Stimulated activated CD4-positive, alpha-beta T cell treated with anti-CD3 and anti-CD28 coated beads, Interleukin-15, amount 100 ng/mL, for 48 hours (primary cell): ENCODE measurements at places on chromosomes 16 and 17.

DNA sequence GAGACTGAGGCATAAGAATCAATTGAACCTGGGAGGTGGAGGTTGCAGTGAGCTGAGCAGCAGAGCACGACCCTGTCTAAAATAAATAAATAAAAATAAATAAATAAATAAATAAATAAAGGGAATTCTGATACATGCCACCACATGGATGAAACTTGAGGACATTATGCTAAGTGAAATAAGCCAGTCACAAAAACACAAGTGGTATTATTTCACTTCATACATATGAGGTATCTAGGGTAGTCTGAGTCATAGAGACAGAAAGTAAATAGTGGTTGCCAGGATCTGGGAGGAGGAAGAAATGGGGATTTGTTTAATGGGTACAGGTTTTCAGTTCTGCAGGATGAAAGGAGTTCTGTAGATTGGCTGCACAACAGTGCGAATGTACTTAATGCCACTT is 16.3 kb downstream of the PIPOX start:
- DNase-seq = no peak

DNA sequence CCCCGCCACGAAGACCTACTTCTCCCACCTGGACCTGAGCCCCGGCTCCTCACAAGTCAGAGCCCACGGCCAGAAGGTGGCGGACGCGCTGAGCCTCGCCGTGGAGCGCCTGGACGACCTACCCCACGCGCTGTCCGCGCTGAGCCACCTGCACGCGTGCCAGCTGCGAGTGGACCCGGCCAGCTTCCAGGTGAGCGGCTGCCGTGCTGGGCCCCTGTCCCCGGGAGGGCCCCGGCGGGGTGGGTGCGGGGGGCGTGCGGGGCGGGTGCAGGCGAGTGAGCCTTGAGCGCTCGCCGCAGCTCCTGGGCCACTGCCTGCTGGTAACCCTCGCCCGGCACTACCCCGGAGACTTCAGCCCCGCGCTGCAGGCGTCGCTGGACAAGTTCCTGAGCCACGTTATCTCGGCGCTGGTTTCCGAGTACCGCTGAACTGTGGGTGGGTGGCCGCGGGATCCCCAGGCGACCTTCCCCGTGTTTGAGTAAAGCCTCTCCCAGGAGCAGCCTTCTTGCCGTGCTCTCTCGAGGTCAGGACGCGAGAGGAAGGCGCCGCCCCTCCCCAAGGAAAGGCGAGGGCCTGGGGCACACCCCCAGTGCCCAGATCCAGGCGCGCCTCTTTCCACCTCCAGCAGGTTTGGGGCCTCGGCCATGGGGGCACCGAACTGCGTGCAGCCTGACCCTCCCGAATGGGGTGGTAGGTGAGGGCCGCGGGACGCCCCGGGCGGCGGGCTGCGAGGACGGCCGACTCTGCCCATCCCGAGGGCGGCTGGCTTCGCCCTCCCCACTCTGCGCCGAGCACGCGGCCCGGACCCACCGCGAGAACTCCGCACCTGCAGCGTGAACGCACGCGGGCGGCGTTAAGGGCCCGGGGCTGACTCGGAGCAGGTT is 664 bp downstream of the HBQ1 start:
- peak; percentile 80 for DNase-seq

- DNase-seq = no peak
These were observed at the start of gene MMP2 for GRCh38 chr16:55478827-55479429. MMP2 (plus strand) TSS chr16:55479198; CDS start chr16:55479480, 282 bp downstream.

DNA sequence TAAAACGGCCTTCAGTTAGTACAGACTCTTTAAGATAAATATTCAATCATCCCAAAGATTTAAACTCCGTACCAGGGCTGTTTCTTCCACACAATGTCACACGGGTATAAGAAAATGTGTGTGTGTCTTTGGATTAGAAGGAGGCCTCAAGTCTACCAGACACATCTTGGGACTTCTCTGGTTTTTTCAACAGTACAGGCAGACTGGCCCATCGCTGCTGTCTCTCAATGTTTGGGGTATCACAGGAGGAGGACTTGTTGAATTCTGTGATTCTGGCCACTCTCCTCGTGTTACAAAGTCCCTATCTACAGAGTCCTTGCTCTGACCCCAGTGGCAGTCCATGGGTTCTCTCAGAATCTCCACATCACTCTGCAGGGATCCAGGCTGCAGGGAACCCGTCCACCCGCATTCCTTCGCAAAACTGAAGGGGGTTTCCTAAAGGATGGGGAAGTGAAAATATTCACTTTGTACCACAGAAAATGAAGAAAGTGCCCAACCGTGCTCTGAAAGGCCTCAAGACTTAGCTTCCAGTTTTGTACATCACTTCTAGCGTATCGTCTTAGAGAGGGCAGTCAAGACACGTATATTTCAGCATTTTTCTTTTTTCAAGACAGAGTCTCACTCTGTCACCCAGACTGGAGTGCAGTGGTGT is 373.2 kb downstream of the NPIPA8 start:
- no peak for DNase-seq

DNA sequence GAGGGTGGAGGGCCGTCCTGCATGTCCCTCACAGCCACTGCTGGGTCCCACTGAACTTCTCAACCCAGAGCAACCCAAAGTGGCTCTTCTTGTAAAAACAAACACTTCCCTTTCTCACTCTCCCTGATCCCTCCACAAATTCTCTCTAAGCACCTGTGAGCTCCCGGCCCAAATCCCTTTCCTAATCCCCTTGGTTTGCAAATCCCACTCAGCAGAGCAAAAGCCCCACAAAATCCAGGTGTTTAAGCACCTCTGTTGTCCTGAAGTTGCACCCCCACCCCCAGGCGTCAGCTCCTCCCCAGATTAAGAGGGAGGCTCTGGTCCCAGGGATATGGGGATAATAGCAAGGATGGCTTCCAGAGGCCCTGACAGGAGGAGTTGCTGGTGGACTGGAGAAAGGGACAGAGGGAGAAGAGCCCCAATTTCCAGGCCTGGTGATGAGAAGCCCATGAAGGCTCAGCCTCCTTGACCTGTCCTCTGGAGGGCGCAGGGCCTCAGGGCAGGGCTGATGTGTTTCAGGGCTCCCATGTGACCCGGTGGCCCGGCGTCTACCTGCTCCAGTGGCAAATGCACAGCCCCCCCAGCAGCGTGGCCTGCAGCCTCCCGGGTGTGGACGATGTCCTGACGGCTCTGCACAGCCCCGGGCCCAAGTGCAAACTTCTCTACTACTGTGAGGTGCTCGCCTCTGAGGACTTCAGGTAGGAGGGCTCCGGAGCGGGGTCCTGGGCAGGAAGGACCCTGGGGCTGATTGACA is 23.0 kb downstream of the NAGPA start:
- no peak for DNase-seq

- no peak for DNase-seq
These were observed 123.5 kb downstream of the RGS9 start for GRCh38 chr17:65260626-65261025.

DNA sequence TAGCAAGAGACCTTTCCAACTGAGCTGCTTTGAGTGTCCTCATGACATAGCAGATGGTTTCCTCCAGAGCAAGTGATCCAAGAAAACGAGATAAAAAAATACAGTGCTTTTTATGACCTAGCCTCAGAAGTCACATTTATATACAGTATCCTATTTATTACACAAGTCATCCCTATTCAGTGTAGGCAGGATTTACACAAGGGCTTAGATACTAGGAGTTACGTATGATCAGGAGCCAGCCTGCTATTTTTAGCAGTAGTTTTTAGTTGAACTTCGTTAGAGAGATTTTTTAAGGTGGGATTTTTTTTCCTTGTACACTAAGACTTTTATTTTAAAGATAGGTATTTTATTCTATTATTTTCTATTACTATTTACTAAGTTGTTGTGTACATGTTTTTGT is 58.4 kb downstream of the PHKB start:
- DNase-seq = no peak

GRCh38 chr17:76660656-76661042 is 17.1 kb upstream of the ST6GALNAC1 start:
- DNase-seq = no peak

- no peak for DNase-seq
These were observed 75.2 kb downstream of the N4BP1 start for GRCh38 chr16:48534601-48535340.

DNA sequence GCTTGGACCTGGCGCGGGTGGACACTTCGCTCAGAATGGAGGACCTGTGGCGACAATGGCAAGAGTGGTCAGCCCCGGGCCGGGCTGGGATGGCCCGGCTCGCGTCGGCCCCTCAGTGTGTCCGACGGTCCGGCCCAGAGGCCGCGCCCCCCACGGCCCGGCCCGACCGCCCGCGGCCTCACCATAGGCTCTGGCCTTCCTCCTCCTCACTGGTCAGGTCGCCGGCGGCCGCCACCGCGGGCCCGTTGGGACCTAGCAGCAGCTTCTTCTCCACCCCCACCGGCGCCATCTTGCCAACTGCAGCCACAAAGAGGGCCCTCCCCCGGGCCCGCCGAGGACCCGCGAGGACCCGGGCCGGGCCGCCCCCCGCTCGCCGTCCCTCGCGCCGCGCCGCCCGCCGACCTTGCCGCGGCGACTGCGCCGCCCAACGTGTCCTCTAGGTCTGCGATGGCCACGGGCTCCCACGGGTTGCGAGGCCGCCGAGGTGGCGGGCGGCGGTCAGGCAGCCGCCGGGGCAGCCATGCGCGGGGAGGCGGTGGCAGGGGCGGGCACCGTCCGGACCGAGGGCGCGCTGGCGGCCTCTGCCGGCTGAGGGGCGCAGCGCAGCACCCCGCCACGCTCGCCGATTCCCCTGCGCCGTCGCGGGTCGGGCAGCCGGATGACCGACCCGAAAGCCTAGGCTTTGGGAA is at the start of gene DYNC1LI2:
Gene DYNC1LI2 (minus strand): TSS at position 307 of the 689 bp plus-strand sequence. CDS start 18 bp downstream, at position 289.
- peak; percentile 67 for DNase-seq

- no peak for DNase-seq
These were observed 584 bp downstream of the TCAP start for GRCh38 chr17:39665642-39666224.

GRCh38 chr16:66842765-66843164 is 1.4 kb upstream of the CA7 start:
- DNase-seq = no peak

- no peak for DNase-seq
These were observed 539 bp upstream of the KRTAP4-8 start for GRCh38 chr17:41098481-41098880.

- no peak for DNase-seq
These were observed 499.8 kb downstream of the KCNJ2 start for GRCh38 chr17:70668938-70669778.

DNA sequence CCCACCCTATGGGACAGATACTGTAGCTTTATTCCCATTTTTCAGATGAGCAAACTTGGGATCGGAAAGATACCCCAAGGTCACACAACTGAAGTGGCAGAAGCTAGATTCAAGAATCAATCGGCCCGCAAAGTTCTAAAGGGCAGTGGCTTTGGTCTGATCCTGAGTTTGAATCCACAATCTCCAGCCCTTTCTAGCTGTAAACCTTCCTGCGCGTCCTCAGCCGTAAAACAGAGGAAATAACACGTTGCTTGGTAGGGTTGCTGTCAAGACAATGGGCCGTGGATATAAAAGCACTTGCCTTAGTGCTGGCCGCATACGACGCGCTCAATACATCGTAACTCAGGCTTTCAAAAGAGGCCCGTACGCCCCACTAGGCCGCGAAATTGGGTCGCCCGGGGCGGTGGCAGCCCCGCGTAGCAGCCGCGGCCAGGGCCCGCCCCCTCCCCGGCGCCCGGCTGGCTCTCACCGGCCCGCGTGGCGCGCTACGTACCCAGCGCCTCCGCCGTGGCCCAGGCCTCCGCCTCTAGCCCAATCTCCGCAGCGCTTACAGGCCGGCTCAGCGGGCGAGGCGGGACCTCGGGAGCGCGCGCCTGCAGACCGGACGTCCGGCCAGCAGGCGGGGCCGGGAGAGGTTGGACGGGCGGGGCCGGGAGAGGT is at the start of gene DCAKD:
Gene DCAKD (minus strand): TSS at position 573 of the 660 bp plus-strand sequence. CDS start 16,747 bp downstream, outside the sequence.
- DNase-seq = peak; percentile 87

- DNase-seq = no peak
These were observed 131.2 kb downstream of the HS3ST3B1 start for GRCh38 chr17:14432079-14432478.

DNA sequence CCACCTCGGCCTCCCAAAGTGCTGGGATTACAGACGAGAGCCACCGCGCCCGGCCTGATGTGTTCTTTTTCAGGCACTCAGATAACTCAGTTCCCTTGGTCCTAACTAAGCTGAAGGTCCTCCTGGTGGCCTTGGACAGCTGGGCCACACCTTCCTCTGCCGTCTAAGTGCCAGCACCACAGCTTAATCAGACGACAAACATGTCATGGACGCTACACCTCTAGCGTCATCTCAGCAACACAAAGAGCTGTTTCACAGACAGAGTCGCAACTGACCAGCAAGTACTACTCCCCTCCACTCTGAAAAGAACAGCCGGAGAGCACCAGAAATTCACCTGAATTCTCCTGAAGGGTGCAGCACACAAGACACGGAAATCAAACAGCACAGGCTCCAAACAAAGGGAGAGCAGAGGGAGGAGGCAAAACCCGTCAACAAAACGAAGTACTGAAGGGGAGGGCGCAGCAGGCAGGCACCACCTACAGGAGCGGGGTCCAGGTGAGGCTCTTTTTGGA is 4.4 kb downstream of the TRAP1 start:
- no peak for DNase-seq

DNA sequence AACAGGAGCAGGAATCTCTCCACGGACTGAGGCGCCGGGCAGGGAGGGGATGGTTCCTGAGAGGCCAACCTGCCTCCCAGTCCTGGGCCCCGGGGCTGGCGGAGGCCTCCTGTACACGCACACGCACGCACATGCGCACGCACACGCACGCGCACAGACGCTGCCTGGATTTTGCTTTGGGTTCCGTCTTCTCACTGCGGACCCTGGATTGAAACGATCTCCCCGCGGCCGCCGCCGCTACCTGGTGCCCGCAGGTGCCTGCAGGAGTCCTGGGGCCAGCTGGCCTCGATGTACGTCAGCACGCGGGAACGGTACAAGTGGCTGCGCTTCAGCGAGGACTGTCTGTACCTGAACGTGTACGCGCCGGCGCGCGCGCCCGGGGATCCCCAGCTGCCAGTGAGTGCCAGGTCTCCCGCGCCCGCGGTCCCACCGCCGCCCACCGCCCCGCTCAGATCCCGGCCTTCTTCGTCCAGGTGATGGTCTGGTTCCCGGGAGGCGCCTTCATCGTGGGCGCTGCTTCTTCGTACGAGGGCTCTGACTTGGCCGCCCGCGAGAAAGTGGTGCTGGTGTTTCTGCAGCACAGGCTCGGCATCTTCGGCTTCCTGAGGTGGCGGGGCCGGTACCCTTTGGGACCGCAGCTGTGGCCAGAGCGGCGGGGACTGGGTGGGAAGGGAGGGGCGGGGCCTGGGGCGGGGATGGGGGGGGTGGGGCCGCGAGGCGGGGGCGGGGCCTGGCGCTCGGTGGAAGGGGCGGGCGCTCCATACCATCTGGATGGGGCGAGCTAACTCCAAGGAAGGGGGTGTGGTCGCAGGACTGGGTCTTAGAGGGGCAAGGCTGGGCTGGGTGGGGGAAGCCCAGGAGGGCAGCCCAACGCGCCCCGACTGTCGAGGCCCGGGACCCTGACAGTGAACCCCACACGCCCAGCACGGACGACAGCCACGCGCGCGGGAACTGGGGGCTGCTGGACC is 12.3 kb downstream of the CES4A start:
- peak; percentile 45 for DNase-seq

GRCh38 chr16:84226026-84226425 is 13.8 kb downstream of the KCNG4 start:
- DNase-seq = no peak

- no peak for DNase-seq
These were observed 632.9 kb downstream of the CDH8 start for GRCh38 chr16:61403386-61403785.
